Glutamatergic neuron (in vitro differentiated cells): ENCODE measurements at places on chromosomes 4 and X. TPM values are rescaled to one million over a fixed set of nuclear protein-coding genes. Genes with fewer than 3 reads are reported as not detected.

DNA sequence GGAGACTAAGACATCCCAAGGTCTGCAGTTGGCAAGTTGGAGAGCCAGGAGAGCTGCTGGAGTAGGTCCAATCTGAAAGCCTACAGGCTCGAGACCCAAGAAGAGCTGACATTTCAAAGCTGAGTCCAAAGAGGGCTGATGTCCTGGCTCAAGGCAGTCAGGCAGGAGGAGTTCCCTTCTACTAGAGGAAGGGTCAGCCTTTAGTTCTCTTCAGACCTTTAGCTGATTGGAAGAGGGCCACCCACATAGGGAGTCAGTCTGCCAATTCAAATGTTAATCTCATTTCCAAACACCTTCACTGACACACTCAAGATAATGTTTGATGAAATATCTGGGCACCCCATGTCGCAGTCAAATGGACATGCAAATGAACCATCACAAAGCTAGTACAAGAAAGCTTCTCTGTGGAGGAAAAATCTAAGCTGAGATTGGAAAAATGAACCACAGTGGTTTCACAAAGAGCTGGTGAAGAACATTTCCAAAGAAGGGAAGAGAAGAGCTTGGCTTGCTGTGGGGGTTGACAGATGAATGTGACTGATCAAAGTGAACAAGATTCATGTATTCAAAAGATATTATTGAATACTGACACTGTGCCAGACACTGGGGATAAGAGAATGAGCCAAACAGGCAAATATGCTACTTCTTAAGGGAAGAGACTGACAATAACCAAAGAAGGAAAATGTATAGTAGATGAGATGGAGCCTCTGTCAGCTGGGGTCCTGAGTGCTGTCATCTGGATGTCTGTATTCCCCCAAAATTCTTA lies 61.2 kb downstream of the STK32B start:
- no peaks in the 10 kb centered on the region for H3K4me1 ChIP-seq
- H3K36me3 ChIP-seq, result no peaks in the 10 kb centered on the region
- H3K27ac ChIP-seq, result no peak overlapping the region

DNA sequence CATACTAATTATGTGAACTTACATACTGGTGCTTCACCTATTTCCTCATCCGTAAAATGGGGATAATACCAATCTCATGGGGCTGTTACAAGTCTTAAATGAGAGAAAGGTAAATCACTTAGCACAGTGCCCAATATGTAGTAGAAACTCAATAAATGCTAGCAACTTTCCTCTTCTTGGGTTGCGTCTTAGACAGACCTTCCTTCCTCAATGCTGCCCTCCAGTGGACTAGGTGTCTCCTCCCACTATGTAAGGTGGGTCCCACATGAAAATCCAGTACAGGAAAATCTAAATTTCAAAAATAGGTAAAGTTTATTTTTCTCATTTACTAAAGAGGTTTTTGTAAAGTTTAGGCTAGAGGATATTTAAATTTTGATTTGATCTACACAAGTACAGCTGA lies 20.6 kb downstream of the ZDHHC9 start:
- H3K4me1 ChIP-seq, result no peaks in the 10 kb centered on the region
- no peaks in the 10 kb centered on the region for H3K27me3 ChIP-seq
- no peaks in the 10 kb centered on the region for H3K36me3 ChIP-seq

GRCh38 chr4:182745237-182745636 lies 171.9 kb downstream of the DCTD start:
- DNase-seq, result no peak
- no peaks in the 10 kb centered on the region for H3K27me3 ChIP-seq
- no peaks in the 10 kb centered on the region for H3K4me1 ChIP-seq
- H3K27ac ChIP-seq, result no peak overlapping the region
- peaks cover 13% of the 10 kb centered on the region for H3K36me3 ChIP-seq

GRCh38 chrX:129998021-129998420 lies 15.6 kb downstream of the BCORL1 start:
- no peaks in the 10 kb centered on the region for H3K36me3 ChIP-seq
- H3K27ac ChIP-seq, result no peak overlapping the region
- H3K4me3 ChIP-seq, result no peak overlapping the region

GRCh38 chr4:8773124-8773931 lies 98.3 kb downstream of the HMX1 start:
- no peak overlapping the region for H3K4me3 ChIP-seq
- peak; percentile 24 for DNase-seq
- H3K27ac ChIP-seq, result no peak overlapping the region
- peaks cover 8% of the 10 kb centered on the region for H3K27me3 ChIP-seq

- DNase-seq, result no peak
- H3K4me3 ChIP-seq, result no peak overlapping the region
- no peaks in the 10 kb centered on the region for H3K36me3 ChIP-seq
- no peak overlapping the region for H3K27ac ChIP-seq
Measured at GRCh38 chr4:1074077-1074476, 39.3 kb downstream of the RNF212 start.

GRCh38 chrX:80917919-80918318 lies 108.2 kb upstream of the BRWD3 start:
- no peak for DNase-seq
- no peak overlapping the region for H3K4me3 ChIP-seq
- H3K27ac ChIP-seq, result no peak overlapping the region
- no peaks in the 10 kb centered on the region for H3K4me1 ChIP-seq
- H3K36me3 ChIP-seq, result peaks cover 5% of the 10 kb centered on the region

- DNase-seq, result no peak
- no peaks in the 10 kb centered on the region for H3K36me3 ChIP-seq
- H3K4me3 ChIP-seq, result no peak overlapping the region
- H3K4me1 ChIP-seq, result peaks cover 9% of the 10 kb centered on the region
- H3K27ac ChIP-seq, result no peak overlapping the region
Measured at GRCh38 chr4:142917678-142918077, 71.6 kb upstream of the INPP4B start.

DNA sequence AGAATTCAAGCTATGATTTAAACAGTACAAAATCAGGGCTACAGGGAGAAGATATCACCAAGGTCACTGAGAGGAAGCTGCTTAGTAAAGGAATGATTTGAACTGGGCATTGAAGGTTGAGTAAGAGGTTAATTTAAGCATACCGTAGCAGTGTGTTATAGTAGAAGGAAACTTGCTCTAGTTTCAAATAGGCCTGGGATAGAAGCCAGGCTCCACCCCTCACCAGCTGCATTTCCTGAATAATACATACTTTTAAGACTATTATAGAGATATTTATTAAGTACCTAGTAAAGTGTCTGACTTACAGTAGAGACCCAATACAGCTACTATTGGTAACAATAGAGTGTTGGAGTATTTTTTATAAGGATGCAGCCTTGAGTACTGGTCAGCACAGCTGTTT lies 118.0 kb upstream of the GLRA2 start:
- no peaks in the 10 kb centered on the region for H3K4me1 ChIP-seq
- no peak overlapping the region for H3K27ac ChIP-seq
- no peaks in the 10 kb centered on the region for H3K36me3 ChIP-seq
- no peak overlapping the region for H3K4me3 ChIP-seq

GRCh38 chr4:72394012-72394663 lies 174.9 kb downstream of the ADAMTS3 start:
- DNase-seq, result no peak
- H3K4me1 ChIP-seq, result no peaks in the 10 kb centered on the region
- no peak overlapping the region for H3K4me3 ChIP-seq

Gene TIMM17B
- total RNA-seq, result 71.8 TPM

Gene PCDH11X
- total RNA-seq, result 2.2 TPM

Gene DMP1
- 3.0 TPM for total RNA-seq

Gene TMEM47
- total RNA-seq, result 2.8 TPM

Gene SLC38A5
- 136 TPM for total RNA-seq
